ENCODE measurements at places on chromosomes 16 and 17. TPM values are rescaled to one million over a fixed set of nuclear protein-coding genes. Genes with fewer than 3 reads are reported as not detected.
A peak's percentile ranks its signal among the peaks of the same experiment; 100 is the strongest.

The MED13 gene
- total RNA-seq = 42.4 TPM

The TBC1D3 gene
- not detected for total RNA-seq

DNA sequence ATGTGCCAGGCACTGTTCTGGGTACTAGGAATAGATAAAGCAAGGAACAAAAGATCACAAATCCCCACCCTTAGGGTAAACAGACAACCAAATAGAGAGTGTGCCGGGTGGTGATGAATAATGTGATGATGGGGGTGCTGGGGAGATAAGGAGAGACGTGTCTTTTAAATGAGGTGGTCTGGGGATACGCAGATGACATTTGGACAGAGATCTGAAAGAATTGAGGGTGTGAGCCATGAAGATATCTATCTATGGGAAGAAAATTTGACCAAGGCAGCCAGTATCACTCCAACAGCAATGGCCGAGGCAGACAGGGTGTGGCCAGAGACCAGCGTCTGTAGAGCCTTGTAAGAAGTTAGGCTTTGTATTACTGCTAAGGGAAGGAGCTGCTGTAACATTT lies 165.3 kb downstream of the MRTFB start:
- no peak for DNase-seq

DNA sequence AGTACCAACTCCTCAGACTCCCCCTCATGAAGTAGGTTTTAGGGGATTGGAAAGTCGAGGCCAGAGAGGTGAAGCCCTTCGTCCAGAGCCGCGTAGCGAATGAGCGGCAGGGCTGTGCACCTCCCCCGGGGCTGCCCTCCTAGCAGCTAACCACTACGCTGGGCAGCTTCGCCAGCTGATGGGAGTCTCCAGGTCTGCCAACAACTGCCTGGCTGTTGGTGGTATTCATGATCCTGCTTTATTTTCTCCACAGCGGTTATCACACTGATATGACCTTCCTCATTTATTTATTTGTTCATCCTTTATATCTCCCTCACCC lies 773 bp upstream of the NETO2 start:
- no peak for DNase-seq

DNA sequence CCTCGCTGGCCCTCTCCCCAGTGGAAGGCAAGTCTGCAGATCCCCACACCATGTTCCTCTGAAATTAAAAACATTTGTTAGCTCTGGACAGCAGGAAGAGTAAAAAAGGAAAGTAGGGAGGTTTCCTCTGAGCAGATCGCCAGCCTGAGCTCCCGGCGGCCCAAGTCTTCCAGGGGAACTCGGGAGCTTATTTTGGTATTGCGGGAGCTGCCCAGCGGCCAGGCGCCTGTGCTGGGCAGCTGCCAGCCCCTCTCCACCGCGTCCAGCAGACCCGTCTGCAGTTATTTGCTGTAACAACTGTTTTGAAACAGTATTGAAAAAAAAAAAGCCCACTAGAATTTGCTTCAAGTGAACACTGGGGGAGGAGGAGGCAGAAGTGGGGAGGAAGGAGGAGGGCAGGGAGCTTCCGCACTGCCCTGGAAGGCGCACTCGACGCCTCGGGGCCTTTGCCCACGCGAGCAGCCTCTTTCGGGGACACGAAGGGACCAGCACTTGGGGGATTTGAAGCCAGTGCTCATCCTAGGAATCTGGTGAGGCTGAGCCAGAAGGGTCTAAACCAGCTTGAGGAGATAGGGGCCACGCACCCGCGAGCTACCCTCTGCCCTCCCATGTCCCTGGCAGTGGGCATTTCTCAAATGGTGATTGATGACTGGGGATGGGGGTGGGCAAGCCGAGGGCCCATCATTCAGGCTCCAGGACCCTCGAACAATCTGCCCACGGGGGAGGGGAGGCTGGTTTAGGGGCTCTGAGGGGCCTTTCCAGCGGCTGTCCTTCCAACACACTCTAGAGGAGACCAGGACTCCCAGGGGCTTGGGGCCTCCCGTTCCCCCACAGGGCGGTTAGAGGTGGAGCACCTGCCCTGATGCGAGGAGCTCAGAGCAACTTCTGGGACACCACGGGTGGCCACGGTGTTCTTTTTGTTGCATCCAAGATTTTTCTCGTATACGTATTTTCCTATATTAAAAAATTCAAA lies 3.0 kb upstream of the BAHCC1 start:
- peak; percentile 52 for DNase-seq

- DNase-seq = no peak
Observed at GRCh38 chr16:1485847-1486496, 2.8 kb downstream of the PTX4 start.

DNA sequence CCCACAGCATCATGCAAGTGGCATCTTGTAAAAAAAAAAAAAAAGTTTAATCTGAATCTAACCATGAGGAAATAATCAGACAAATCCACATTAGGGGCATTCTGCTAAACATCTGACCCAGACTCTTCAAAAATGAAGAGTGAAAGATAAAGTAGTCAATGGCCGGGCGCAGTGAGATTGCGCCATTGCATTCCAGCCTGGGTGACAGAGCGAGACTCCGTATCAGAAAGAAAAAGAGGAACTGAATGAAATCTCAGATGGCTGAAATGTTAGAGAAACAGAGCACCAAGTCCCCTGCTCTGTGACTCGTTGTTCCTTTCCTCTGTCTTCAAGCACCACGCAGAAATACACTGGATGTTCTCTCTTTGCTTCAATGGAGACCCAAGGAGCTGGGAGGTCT lies 12.7 kb upstream of the RNF135 start:
- no peak for DNase-seq

Measured in SK-MEL-5 (cell line).